ENCODE measurements at places on chromosomes 1 and 21.
A peak's percentile ranks its signal among the peaks of the same experiment; 100 is the strongest.

DNA sequence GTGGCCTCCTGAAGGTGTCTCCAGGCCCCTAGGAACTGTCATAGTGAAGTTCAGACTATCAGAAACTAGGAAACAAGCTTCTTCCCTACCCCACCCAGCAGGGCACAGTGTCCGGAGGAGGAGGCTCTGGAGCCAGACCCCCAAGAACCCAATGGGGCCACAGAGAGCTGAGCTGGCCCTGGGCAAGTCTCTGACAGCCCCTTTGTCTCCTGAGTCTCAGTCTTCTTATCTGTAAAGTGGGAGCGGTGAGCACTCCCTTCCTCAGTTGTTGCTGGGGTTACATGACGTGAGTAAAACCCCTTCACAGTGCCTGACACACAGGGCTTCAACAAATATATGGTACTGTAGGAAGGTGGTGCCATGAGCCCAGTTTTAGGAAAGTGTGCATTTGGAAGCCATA, 675.8 kb downstream of the MATN1 start:
- DNase-seq: no peak

DNA sequence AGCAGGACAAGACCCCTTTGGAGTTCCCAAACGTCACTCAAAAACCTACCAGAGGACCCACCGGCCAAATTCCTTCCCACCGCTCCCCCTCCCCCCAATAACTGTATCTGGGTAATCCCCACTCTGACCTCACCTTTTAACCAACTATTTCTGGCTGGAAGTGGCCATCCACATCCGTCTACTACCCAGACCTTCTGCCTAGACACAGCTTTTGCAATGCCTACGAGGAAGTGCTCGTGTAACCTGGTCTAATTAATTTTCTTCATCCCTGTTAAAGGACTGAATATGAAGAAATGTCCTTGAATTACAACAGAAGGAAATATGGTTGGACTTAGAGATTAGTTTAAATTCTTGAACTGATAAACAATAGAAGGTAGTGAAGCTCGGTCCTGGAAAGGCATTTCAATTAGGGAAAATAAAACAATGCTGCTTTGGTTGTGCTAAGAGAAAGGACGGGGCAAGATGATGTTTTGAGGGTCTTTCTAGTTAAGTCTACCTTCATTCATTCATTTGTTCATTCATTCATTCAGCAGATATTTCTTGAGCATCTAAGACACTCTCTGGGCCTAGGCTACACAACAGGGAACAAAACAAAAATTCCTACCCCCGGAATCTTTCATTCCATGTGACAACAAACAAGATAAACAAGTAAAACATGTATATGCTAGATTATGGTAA, 18.8 kb downstream of the AVPR1B start:
- no peak for DNase-seq

- DNase-seq: peak; percentile 70
Observed at GRCh38 chr21:17818186-17819113, 706 bp downstream of the C21orf91 start.

- DNase-seq: peak; percentile 35
Observed at GRCh38 chr1:205538235-205538840, 33.9 kb downstream of the CDK18 start.

- no peak for DNase-seq
Observed at GRCh38 chr1:77354536-77354935, 72.7 kb downstream of the AK5 start.

DNA sequence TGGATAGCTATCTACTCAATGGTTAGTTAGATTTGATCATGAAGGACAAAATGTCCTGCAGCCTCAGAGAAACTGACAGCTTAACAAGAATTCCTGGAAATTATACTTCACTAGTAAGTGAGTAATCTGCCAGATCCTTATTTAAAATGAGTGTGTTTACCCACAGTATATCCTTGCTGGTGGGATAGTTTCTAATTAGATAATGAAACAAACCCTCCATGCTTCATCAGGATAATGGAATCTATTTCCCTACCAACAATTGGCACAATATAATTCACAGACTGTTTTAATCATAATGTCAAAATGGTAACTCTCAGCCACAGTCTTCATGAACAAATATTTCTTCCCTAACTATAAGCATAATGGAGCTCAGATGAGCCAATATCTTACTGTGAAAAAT, 239.4 kb upstream of the ST6GALNAC5 start:
- DNase-seq: no peak

- peak; percentile 94 for DNase-seq
Observed at GRCh38 chr1:33181921-33182341, at the start of gene TRIM62. Gene TRIM62 (minus strand): TSS chr1:33182043. CDS start chr1:33181432, 611 bp downstream.

- DNase-seq: no peak
Observed at GRCh38 chr21:23401278-23401677, 2206.0 kb downstream of the MRPL39 start.

GRCh38 chr1:238789916-238790667, 596.3 kb upstream of the CHRM3 start:
- no peak for DNase-seq
